Activated B cell treated with CpG ODN at 0.5 μM for 24 hours (primary cell): ENCODE measurements at places on chromosomes 16 and 17.
A peak's percentile ranks its signal among the peaks of the same experiment; 100 is the strongest.

- peak; percentile 50 for DNase-seq
Measured at GRCh38 chr17:732067-732901, at the start of gene TLCD3A. TSS of gene TLCD3A (plus strand) at chr17:732596. CDS start at chr17:732648, 52 bp downstream.

GRCh38 chr16:75074920-75075687 lies 41.5 kb downstream of the LDHD start:
- DNase-seq = peak; percentile 37

DNA sequence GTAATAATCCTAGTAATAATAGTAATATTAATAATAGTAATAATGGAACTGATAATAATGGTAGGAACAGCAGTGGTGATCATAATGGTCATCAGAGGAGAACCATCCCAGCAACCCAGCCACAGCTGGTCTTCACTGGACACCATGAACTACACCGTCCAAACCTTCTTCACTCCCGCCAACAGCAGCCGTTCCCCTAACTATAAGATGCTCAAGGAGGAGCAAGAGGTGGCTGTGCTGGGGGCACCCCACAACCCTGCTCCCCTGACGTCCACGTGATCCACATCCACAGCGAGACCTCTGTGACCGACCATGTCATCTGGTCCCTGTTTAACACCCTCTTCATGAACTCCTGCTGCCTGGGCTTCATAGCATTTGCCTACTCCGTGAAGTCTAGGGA lies 91.0 kb downstream of the ZDHHC7 start:
- DNase-seq = no peak

GRCh38 chr16:24723663-24724062 lies 5.8 kb upstream of the TNRC6A start:
- no peak for DNase-seq

GRCh38 chr16:89485701-89486246 lies 4.6 kb downstream of the ANKRD11 start:
- no peak for DNase-seq

DNA sequence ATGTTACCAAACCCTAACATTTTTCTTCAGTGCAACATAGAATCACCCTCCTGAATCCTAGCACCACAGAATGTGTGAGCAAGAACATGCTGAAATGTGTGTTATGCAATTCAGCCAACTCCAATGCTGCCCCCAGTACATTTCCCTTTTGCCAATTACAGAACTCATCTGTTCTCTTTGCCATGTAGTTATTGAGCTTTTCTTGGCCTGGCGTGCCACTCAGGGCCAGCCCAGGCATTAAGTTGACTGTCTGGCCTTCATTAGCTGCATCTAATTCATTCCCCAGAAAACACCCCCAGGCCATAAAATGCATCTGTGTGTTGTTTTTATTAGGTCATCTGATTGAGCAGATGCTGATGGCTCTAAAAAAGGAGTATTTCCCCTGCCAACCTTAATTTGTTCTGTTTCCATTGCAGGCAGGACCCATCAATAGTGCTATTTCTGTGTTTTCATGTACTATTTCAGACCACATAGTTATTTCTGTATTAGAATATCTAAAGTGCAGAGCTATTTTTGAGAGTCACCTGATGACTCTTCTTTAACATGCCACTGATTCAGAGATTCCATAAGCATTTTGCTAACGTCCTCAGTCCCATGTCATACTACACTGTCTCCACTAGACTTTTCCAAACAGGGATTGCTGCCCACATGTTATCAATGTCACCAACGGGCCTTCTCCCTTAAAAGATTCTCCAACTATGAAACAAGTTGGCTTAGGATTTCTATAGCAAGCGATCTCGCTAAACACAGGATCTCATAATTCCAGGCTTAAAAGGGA lies 969.7 kb downstream of the CDH11 start:
- no peak for DNase-seq

DNA sequence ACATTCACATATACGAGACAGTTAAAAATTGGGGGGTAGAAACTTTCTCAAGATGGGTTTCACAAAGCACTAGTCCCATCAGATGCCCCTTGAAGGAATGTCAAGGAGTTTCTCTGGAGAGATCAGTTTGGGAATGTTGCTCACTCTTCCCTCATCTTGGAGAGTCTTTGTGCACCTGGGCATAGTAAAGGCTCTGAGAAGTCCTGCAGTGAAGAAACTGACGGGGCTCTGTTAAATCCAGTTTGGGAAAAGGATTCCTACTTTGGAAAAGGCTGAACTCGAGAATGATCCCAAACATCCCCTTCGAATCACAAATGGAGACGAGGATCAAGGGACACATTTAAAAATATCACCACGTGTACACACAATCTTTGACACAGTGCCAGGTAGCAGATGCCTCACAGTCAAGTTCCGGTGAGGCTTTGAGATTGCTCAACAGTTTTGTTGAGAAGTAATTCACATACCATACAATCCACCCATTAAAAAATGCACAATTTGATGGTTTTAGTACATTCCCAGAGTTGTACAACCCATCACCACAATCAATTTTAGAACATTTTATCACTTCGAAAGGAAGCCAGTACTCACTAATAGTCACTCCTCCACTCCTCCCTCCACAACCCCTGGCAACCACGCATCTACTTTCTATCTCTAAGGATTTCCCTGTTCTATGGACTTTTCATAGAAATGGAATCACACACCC lies 203.4 kb upstream of the FOXF1 start:
- DNase-seq = no peak

- DNase-seq = no peak
Measured at GRCh38 chr17:49403514-49404289, 11.0 kb downstream of the PHB1 start.

DNA sequence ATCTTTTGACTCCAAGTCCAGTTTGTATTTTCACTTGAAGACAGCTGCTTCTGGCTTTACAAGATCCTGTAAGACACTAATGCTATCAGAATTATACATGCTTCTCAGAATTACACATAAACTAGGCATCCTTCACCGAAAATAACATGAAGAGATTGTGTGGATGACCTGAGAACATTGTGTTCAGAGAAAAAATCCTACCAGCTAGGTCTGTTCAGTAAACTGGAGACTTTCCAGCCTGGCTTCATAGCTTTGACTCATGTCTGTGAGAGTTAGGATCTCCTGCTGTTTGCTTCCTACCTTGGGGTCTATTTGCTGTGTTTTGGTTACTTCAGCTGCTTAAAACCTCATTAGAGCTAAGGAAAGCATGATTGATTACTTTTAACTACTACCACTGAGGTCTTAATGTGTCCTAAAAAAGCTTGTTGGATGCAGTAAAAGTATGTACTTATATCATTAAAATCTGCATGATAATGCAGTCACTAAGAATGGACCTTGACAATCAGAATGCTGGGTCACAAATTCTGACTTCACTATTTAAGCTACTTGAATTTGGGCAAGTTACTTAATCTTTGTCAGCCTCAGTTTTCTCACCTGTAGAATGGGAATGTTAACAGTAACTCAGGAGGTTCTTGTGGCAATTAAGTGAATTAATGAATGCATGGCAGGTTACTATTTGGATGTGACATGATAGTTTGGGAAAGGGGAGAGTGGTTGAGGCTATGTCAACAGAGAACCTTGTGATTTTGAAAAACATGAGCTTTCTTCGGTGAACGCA lies 8.0 kb upstream of the MYH13 start:
- no peak for DNase-seq

DNA sequence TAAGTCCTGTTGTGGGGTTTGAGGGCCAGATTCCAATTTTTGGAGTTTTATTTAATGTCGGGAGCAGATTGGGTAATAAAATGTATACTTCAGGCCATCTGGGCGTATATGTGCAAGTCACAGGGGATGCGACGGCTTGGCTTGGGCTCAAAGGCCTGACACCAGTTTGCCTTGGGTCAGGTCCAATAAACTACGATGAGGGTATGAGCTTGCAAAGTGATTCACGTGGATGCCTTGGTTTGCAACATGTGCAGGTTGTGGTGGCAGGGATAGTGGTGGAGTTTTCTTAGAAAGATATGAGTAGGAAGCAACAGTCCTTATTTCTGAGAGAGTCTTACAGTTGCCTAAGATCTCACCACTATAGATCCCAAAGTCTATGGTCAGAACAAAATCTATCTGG lies 157.0 kb upstream of the CDH11 start:
- no peak for DNase-seq

DNA sequence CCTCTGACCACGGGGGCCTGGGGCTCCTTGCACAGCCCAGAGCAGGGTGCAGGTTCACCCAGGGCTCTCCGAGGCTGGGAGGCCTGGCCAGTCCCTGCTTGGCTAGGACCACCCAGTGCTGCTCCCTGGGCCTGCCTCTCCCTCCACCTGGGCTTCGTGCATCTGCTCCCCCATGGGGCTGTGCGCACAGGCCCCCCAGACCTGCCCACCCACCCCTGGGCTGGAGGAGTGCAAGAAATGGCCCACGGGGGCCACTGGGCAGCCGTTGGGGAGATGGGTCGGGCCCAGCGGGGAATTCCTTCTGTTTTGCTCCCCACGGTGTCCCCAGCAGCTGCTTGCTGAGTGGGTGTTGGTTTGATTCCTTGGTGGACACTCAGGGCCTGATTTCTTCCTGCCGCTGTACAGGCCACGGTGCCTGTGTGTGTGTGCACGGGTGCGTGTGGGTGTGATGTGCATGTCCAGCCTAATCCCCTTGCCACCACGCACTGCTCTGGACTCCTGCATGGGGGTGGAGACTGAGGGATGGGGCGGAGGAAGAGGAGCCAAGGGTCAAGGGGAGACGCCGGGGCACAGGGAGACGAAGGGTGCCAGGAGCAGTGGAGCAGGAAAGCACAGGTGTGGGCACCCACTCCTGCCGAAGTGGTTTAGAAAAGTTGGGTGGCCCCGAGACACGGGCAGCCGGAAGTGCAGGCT lies 8.5 kb downstream of the PRSS27 start:
- no peak for DNase-seq

DNA sequence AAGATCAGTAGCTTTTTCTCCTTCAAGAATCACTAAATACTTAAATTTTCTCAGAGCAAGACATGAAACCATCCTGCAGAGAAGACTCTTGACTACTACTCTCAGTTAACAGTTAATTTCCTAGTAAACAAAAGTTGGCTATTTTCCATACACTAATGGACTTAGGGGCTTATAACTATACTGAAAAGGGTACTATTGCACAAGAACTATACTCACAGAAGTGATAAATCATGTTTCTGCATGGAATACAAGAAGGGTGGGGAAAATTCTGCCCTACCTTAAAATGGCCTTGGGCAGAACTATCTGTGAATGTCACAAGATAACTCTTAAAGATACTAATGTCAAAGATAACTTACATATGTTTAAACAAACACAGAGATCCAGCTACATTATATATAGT lies 12.5 kb downstream of the ZNF652 start:
- no peak for DNase-seq

- DNase-seq = no peak
Measured at GRCh38 chr17:67365738-67366192, 612 bp downstream of the PSMD12 start.

GRCh38 chr17:38605411-38605840 lies 326 bp downstream of the SRCIN1 start:
- no peak for DNase-seq

- no peak for DNase-seq
Measured at GRCh38 chr16:55588799-55589198, 22.3 kb downstream of the CAPNS2 start.

DNA sequence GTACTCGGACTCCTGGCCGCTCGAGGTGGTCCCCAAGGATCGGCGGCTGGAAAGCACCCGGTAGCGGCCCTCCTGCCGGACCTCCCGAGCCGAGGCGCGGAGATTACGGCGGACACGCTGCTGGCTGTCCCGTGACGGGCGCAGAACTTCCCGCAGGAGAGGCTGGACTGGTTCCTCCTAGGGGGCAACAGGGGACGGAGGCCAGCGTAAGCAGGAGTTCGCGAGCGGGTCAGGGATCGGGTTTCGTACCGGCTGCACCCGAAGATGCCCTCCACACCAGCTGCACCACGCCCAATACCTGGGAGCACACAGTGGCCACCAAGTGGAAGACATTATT lies 341 bp downstream of the SLC7A6OS start:
- no peak for DNase-seq

GRCh38 chr16:84581158-84581557 lies 36.7 kb downstream of the COTL1 start:
- DNase-seq = no peak

GRCh38 chr17:72822358-72823023 lies 270.0 kb downstream of the SLC39A11 start:
- no peak for DNase-seq

- no peak for DNase-seq
Measured at GRCh38 chr16:4733211-4733742, 794 bp downstream of the ANKS3 start.

GRCh38 chr17:74863420-74864296 lies 4.0 kb upstream of the GRIN2C start:
- DNase-seq = no peak

GRCh38 chr17:75460295-75460694 lies 3.9 kb downstream of the TMEM94 start:
- no peak for DNase-seq

DNA sequence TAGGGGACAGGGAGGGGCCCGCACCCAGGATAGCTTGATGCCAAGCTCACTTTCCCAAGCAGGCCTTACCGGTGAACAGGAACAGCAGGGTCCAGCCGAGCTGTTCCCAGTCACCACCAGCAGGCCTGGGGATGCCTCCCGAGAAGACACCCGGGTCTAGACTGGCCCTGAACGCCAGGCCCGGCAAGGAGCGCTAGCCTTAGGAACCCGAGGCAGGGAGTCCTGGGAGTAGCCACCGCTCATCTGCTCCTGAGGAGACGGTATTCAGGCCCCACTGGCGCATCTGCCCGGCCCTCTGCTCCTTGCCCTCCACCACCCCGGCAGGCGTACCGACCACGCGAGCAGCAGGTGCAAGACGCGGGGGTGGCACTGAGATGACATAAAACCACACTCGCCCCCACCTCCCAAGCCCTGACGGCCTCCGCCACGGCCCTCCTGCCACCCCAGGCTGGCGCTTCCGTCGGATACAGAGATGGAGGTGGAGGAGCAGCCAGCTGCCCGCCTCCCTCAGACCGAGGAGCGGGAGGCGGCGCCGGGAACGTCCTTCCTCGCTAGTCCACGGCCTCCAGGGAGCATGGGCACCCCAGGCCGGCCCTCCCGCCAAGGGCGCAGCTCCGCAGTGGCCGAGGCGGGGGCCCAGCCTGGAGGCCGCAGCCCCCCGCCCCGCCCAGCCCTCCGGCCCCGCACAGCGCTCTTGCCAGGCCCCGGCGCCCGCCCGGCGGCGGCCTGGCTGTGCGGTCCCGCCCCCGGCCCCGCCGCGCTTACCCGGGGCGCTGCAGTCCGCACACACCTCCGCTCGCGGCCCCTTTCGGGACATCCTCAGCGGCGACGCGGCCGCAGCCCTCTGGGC lies 661 bp downstream of the GIT1 start:
- no peak for DNase-seq

- DNase-seq = no peak
Measured at GRCh38 chr17:75927286-75927922, 13.4 kb downstream of the FBF1 start.

GRCh38 chr16:20734782-20735181 lies 6.8 kb downstream of the THUMPD1 start:
- DNase-seq = no peak
